Spleen (tissue), 13 donors: ENCODE measurements at places on chromosomes 1 and 21.

DNA sequence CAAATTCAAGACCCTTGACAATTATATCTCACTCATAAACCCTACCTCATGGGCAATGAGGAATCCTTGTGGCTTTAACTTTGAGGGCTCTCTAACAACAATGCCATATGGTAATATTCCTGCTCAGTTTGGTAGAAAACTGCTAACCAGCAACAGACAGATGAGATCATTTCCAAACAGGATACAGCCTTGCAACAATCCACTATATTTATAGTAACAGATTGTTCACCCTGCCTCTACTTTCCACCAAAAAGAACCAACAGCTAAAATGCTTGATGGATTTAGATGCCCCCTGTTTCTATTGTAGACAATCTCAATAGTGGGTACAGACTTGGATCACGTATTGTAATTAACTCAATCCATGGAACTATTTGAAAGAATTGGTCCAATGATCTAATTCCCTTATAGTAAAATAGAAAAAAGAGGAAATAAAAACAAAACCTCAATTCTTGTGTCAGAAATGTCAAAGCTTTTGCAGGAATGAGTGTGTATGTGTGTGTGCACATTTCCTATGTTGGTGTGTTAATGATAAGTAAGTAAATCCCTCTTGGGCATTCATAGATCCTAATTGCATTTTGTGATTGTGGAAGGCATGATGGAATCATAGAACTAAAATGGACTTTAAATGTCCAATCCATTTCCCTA lies 100.0 kb upstream of the EDEM3 start:
- DNase-seq, result no peak

DNA sequence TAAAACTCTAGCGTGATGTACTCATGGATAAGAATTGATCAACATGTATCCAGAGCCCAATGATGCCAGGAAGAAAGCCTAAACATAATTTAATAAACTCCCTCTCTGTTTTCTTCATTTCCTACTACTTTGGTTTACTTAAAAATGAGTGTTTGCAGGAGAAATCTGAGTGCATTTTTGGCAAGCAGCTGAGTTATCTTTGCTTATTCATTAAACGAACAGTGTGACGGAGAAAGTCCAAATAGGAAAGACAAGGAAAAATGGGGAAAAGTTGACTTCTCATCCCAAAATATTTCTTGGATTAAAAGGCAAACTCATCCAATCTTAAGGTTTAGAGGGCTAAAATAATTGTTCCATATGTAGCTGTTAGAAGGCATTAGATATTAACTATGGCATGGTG lies 496.7 kb downstream of the SMYD3 start:
- DNase-seq, result no peak

GRCh38 chr1:244350027-244350426 lies 101.7 kb downstream of the ADSS2 start:
- no peak for DNase-seq

- DNase-seq, result no peak
These were observed 410.4 kb upstream of the BEND5 start for GRCh38 chr1:49187056-49187455.
